ENCODE measurements at places on chromosomes 1 and 21.

DNA sequence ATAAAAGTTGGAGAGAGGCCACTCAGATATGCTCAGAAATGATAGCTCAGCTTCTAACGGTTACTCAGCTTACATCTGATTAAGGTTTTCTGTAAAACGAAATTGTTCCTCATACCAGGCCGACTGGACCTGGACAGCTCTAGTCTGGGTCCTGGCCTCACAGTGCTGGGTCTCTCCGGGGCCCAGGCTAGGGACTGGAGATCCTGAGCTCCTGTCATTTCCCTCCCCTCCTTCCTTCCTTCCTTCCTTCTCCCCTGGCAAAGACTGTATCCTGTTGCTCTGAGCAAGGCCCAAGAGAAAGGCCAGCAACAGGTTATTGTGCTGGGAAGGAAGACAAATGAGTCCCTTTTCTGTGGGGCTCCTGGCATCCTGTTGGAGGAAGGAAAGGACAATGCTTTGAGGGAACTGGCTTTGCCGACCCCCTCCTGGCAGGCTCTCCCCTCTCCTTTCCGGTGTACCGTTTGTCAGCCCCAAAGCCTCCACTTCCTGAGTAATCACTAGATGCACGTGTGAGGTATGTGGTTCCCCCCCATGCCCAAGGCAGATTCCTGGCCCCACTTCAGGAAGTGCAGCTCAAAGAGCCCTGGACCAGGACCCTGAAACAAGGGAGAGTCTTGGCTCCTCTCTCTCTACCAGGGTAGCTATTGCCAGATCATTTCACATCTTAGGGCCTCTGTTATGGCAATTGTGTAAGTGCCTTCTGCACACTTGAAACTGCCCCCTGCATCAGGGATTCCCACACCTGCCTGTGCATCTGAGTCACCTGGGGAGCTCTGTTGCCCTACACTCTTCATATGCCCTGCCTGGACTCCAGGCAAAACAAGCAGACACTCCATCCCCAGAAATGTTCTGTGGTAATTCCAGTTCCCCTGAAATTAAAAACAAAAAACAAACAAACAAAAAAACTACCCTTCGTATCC lies 212.7 kb upstream of the FGGY start:
- no peak for DNase-seq

DNA sequence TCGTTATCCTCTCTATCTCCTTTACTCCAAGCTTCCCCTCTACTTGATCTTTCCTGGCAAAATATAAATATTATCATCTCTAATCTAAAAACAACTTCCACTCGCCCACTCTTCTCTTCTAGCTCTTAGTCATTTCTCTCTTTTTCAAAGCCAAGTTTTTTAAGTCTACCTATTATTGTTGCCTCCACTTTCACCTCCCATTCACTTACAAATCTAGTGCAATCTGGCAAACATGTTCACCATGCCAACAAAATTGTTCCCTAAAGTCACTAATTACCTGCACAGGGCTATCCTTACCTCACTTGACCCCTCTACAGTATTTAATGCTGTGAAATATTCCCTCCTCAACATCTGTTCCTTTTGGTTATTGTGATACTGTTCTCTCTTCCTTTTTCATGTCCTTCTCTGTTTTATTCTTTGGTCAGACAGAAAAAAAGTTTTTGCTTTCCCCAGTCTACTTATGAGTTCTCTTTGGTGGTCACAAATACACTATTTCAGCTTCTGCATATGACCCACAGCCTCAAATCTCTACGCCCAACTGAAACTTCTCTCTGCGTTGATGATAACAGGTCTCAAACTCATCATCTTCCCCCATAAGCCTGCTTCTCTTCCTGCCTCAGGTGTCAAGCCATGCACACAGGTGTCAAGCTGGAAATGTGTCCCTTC lies 31.9 kb upstream of the RAP1A start:
- no peak for DNase-seq

- no peak for DNase-seq
Observed at GRCh38 chr1:245404527-245404926, 249.7 kb downstream of the KIF26B start.

DNA sequence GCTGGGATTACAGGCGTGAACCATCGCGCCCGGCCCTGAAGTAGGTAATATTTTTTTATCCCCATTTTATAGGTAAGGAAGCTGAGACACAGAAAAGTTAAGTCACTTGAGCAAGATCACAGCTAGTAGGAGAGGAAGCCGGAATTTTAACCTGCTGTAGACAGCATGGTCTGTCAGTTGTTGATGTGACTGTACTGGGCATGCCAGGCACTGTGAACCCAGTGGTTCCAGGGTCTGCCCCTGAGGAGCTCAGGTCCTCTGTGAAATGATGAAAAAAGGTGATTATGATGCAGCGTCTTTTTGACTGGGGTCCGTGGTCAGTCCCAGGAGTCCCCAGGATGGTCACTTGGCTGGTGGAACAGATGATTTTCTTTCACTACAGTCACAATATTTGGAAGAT lies 16.7 kb upstream of the FABP3 start:
- no peak for DNase-seq

GRCh38 chr1:221725735-221726672 lies 15.9 kb downstream of the DUSP10 start:
- no peak for DNase-seq
